Muscle of back (tissue), 13 donors: ENCODE measurements at places on chromosomes 2 and 18. TPM values are rescaled to one million over a fixed set of nuclear protein-coding genes. Genes with fewer than 3 reads are reported as not detected.

Gene C2orf78
- polyA plus RNA-seq: not detected

Gene IL1A
- polyA plus RNA-seq: not detected

GRCh38 chr2:241339839-241340630 is 16.1 kb upstream of the FARP2 start:
- DNase-seq: peak; percentile 40

DNA sequence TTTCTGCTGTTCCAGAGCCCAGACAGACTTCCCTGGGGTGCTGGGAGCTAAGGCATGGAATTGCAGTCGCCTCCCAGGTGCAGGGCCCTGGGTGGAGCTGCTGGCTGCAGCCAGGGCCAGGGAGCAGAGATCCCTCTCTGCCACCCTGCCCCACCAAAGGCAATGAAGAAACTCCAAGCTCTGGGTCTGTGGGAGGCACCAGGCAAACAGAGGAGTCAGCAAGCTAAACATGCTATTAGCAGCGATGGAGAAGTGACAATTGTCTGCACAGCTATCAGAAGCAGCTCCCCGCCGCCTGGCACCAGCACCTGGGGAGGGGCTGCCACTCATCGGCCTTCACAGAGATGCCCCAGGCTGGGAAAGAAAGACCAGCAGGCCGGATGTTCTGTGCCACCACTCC is 28.0 kb upstream of the COX5B start:
- no peak for DNase-seq

GRCh38 chr2:223048519-223048918 is 3.5 kb upstream of the KCNE4 start:
- no peak for DNase-seq

Gene UCN
- 0.44 TPM for polyA plus RNA-seq
